Cardiac ventricle fibroblast (primary cell): ENCODE measurements at places on chromosomes 2 and 18. TPM values are rescaled to one million over a fixed set of nuclear protein-coding genes. Genes with fewer than 3 reads are reported as not detected.

The FAP gene
- 21.2 and 21.8 TPM in 2 replicates for total RNA-seq

The NEUROD1 gene
- not detected in 2 replicates for total RNA-seq

The GNAL gene
- total RNA-seq = 1.2 and 1.5 TPM in 2 replicates

The REG3A gene
- total RNA-seq = not detected in 2 replicates

The SERPINB3 gene
- not detected in 2 replicates for total RNA-seq
